Left ventricle myocardium inferior (tissue), 1 donor: ENCODE measurements at places on chromosomes 12 and 14. TPM values are rescaled to one million over a fixed set of nuclear protein-coding genes. Genes with fewer than 3 reads are reported as not detected.

Gene HOXC6
- not detected for total RNA-seq

Gene EPYC
- not detected for total RNA-seq

Gene ISM2
- total RNA-seq = not detected

Gene P2RX2
- total RNA-seq = not detected

Gene GDF3
- total RNA-seq = 0.19 TPM

Gene PLEKHG7
- not detected for total RNA-seq

Gene KRT72
- total RNA-seq = not detected

Gene C12orf50
- not detected for total RNA-seq

Gene ZBTB42
- total RNA-seq = 5.7 TPM

Gene TTC7B
- 55.5 TPM for total RNA-seq

Gene BIN2
- 1.6 TPM for total RNA-seq
